Activated CD4-positive, alpha-beta T cell treated with anti-CD3 and anti-CD28 coated beads for 1 hour (primary cell): ENCODE measurements at places on chromosomes 5 and 9.

GRCh38 chr9:86246752-86247161 lies 12.7 kb downstream of the C9orf153 start:
- DNase-seq, result no peak

GRCh38 chr9:116094846-116095245 lies 58.7 kb upstream of the PAPPA start:
- no peak for DNase-seq

DNA sequence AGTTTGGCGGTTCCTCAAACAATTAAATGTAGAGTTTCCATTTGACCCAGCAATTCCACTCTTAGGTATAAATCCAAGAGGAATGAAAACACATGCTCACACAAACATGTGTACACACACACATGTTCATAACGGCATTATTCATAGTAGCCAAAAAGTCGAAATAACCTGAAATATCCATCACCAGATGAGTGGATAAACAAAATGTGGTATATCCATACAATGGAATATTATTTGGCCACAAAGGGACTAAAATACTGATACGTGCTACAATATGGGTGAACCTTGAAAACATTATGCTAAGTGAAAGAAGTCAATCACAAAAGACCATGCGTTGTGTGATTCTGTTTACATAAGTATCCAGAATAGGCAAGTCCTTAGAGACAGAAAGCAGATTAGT lies 8.7 kb downstream of the RGS3 start:
- DNase-seq, result no peak

- no peak for DNase-seq
Measured at GRCh38 chr5:36443941-36444340, 142.2 kb upstream of the RANBP3L start.

DNA sequence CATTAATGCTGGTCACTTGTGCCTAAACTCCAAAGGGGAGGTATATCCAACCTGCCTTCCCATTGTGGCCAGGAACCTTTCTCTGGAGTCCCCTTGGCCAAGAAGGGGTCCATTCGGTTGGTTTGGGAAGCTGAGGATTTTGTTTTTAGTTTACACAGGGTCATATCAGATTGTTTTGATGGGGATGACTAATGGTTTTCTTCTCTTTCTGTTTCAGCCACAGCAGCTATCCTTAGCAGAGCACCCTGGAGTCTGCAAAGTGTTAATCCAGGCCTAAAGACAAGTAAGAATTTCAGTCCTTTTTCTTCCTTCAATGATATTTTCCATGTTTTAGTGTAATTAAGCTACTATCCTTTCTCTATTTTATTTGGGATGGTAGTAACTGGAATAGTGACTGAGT lies 127.8 kb upstream of the CCDC152 start:
- no peak for DNase-seq

- DNase-seq, result no peak
Measured at GRCh38 chr5:110414360-110414759, 312.1 kb downstream of the TMEM232 start.

DNA sequence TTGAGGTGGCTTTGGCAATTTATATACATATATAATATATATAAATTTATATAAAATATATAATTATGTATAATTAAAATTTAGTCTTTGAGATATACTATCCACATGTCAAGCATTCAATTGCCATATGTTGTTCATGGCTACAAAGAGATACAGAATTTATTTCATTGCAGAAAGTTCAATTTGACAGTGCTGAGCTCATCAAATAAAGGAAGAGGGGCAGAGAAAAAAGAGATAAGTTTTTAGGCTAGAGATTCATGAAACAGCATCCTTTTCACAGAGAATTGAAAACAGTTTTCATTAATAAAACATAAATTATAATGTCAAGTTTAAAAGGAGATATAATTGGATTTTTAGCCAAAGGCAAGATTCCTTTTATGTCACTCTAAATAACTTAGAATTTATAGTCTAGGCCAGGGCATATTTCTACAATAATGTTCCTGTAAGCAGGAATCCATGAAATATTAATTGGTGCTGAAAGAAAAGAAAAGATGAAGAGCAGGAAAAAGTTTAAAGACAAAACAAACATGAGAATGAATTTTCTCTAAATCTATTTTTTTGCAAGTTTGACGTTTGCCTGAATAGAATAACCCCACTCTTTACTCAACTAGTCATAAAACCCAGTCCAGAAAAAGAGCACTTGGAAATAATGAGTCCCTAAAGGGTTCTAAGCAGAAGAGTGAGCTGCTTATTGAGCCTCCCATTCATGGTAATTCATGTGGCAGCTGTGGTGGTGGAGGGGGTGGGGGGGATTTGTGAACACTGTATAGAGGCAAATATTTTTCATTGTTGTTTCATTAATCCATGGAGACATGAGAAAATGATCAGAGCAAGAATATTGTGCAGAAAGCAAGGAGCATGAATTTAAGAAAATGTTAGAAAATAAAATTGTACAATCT lies 1279.5 kb downstream of the CDH12 start:
- no peak for DNase-seq

DNA sequence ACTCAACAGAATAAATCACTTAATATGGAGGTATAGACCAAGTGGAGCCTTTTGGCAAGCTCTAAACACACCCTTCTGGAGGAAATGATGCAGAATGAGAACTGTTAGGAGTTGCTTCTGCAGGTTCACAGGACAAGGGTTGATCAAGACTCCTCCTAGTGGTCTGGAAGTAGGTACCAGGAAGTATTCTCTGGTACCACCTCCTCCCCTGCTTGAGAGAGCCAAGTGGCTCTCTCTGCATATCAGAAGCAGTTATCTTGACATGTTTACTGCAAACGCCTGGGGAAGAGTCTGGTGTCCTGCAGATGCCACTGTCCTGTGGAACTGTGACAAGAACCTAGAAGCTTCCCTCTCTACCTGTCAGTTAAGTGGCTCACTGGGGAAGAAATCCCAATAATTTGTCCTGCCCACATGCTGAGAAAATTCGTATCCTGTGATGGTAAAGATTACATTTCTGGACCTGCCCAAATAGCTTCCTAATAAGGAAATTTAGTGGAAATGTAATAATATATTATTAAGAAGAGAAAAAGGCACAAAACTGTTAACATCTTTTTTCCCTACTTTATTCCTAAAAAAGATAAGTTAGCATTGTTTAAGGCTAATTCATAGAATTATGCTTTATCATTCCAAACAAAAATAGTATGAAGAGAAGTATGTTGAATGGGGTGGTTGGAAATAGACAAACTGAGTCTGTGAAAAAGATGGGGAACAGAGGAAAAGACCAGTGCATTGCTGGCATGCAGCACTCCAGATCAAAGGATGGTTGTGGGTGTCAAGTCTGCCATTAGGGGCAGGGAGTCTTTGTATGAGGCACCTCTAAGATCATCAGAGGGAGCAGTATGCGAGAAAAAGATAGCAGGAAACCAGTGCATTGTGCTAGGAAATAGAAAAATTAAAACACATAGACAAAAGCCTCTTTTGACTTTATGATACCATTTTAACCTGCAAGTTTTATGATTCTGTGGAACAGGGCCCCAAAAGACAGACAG lies 118.8 kb downstream of the CDC42SE2 start:
- DNase-seq, result no peak

GRCh38 chr9:85960688-85961093 lies 19.7 kb downstream of the NAA35 start:
- no peak for DNase-seq

- DNase-seq, result no peak
Measured at GRCh38 chr5:169071-169727, 22.1 kb upstream of the LRRC14B start.

GRCh38 chr9:123080444-123080843 lies 47.0 kb downstream of the GPR21 start:
- no peak for DNase-seq

GRCh38 chr5:99929067-99929805 lies 605.9 kb upstream of the FAM174A start:
- DNase-seq, result no peak

- DNase-seq, result no peak
Measured at GRCh38 chr9:35605351-35606137, 482 bp downstream of the TESK1 start.

GRCh38 chr5:142119051-142119625 lies 10.6 kb downstream of the NDFIP1 start:
- no peak for DNase-seq

- no peak for DNase-seq
Measured at GRCh38 chr5:42721484-42721883, 35.1 kb upstream of the CCDC152 start.

GRCh38 chr5:78530342-78531096 lies 118.1 kb downstream of the LHFPL2 start:
- DNase-seq, result no peak
